ENCODE measurements at places on chromosomes 1 and 21. TPM values are rescaled to one million over a fixed set of nuclear protein-coding genes. Genes with fewer than 3 reads are reported as not detected.

Gene F13B
- total RNA-seq = not detected

Gene PM20D1
- not detected for total RNA-seq

Gene NCAM2
- 4.3 TPM for total RNA-seq

Gene ZNF648
- not detected for total RNA-seq

Gene OR2L13
- total RNA-seq = not detected

Gene PARS2
- total RNA-seq = 4.2 TPM

Gene SVBP
- total RNA-seq = 100 TPM

Gene ACTL8
- not detected for total RNA-seq

Gene PEAR1
- 1.2 TPM for total RNA-seq

Gene NES
- total RNA-seq = 375 TPM

Gene PLA2G2F
- total RNA-seq = not detected

Gene HEYL
- 9.0 TPM for total RNA-seq

Gene MATN1
- total RNA-seq = 0.22 TPM

Gene CD244
- not detected for total RNA-seq

Gene FCN3
- total RNA-seq = not detected

Gene LAMC2
- total RNA-seq = 2.8 TPM
